Activated CD8-positive, alpha-beta T cell treated with anti-CD3 and anti-CD28 coated beads, Interleukin-2, amount 10 ng/mL, durations not matched to agents 7 days and 5 days (primary cell): ENCODE measurements at places on chromosomes 11 and 22.
A peak's percentile ranks its signal among the peaks of the same experiment; 100 is the strongest.

DNA sequence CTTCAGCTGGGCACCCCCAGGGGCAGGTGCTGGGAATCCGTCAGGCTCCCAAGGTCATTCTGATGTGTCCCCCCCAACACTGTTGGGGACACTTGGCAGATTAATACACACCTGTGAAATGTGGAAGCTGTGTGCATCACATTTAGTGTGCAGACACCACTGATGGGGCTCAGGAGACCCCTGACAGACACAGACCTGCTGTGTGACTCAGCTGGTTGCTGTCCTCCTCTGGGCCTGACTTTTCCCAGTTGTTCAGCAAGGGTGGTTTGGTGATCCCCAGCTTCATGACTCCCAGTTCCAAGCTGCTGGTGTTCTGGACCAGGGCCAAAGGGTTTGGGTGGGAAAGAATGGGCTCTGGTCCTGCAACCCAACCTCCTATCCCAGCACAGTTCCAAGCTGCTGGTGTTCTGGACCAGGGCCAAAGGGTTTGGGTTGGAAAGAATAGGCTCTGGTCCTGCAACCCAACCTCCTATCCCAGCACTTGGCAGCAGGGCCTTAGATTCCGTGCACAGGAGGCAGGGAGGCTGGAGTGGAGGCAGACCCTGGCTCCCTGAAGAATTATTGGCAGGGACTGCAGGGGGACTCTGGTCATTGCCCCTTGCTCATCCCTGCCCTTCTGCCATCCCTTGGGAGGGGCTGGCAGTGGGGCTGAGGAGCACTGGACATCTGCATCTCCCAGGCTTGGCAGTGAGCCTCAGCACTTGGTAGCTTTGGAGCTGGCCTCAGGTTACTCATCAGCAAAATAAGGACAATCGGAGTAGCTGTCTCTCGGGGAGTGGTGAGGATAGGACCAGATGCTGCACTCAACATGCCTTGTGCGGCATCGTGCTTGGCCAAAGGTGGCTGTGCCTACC lies 8.4 kb upstream of the OMP start:
- DNase-seq, result no peak

DNA sequence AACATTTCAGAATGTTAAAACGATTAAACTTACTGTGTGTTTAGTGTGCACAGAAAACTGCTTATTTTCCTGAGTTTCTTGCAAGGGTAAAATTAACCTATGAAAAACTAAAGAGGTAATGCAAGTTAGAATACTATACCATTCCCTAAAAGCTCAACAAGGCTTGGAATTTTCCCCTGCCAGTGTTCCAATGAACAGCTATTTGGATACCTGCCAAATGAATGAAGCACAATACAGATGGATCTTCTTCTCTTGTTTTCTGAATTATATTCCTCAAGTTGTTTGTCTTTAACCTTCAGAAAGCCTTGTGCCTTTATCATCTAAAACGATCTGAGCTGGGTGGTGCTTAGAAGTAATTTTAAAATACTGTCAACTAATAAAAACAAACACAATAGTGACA lies 204.5 kb downstream of the LRRC4C start:
- no peak for DNase-seq

GRCh38 chr22:28155808-28156207 lies 236.8 kb upstream of the PITPNB start:
- no peak for DNase-seq

DNA sequence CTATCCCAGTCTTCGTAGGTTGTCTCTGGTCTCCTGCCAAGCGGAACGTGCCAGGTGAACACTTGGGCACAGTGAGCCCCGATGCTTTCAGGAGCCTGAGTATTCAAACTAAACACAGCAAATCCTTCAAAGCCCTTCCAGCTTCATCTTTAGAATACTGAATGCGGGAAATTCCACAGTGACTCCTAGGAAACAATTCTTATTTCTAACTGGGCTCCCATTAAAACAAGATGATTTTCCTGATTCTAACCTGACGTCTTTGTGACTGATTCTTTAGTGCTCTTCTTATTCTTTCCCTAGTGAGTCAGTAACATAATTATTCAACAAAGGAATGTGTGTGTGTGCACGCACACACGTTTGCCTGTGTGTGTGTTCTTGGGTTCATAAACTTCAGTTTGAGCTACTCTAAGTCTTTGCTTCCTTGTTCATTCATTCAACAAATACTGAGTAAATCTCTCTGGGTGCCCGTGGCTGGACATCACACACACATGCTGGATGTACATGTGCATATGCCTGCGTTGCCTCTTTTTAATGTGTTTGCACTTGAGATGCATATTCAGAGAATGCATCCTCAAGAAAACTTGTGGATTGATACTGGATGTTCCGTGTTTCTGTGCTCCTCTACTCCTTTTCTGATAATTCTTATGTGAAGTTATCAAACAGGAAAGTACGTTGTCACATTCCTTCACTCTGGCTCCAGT lies 134.5 kb downstream of the WNT7B start:
- no peak for DNase-seq

DNA sequence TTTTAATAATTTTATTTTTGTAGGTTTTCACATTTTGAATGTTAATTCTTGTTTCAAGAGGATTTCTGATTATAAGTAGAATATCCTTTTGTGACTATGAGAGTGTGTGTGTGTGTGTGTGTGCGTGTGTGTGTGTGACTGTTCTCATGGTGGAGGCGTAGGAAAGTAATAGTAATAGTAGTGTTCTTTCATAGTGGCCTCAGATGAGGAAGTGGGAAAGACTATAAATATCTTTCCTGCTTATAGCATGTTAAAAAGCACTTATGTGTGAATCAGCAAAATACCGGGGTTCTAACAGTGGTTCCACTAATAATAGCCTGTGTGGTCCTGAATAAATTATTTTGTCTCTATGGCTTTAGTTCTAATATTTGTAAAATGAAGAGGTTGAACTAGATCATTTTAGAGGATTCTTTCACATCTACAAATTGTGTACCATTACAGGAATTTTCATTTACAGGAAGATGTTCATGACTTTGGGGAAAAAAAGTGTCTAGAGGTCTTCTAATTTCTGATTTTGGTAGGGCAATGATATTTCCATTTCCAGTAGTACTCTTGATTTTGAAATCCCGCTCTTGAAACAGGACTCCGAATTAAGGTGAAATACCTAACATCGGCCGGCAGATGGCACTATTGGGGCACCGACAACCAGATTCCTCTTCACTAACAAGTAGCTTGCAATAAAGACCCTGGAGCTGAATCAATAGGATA lies 29.9 kb upstream of the OR10G7 start:
- DNase-seq, result peak; percentile 80

DNA sequence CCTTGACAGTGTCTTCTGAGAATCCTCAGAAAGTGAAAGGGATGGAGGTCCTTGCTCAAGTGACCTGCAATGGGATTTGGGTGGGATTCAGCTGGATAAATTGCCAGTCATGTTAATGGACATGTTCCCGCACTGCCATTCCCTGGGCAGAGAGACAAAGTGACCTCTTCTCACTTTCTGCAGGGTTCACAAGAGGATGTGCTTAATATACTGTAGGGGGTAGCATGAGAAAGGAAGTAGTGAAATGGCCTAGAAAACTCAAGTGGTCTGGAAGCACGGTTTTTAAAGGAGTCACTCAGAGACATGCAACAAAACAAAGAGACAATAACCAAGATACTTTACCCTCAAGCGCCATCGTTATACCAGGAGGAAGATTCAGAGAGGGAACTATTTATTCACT lies 70.2 kb downstream of the NELL1 start:
- no peak for DNase-seq

- DNase-seq, result no peak
These were observed 91.7 kb downstream of the WNT7B start for GRCh38 chr22:45885171-45885840.
